ENCODE measurements at places on chromosomes 12 and 14.

DNA sequence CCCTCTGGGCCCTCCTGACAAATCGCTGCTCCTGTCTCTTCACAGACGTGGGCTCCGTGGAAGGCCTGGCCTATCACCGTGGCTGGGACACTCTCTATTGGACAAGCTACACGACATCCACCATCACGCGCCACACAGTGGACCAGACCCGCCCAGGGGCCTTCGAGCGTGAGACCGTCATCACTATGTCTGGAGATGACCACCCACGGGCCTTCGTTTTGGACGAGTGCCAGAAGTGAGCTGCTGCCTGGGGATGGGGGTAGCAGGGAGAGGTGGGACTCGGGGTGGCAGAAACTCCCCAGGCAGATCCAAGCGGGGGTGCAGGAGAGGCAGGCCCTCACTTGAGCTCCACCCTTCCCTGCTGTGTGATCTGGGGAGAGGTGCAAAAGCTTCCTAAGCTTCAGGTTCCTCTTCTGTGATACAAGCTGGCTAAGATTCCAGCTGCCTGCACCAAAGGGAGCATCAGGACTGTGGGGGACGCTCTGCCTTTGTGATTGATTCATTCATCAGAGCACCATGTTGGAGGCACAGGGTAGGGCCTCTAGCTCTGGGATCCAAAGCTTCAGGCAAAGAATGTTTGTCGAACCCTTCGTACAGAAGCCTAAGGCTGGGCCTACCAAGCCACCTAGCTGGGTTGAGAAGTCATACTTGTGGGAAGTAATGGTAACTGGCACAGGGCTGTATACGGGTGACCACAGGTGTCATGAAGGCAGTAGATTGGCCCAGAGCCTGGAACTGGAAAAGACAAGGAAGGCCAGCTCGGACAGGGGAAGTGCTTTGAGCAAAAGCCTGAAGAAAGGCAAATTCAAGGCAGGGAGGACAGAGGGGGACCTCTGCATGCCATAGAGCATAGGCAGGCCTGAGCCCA is 29.1 kb upstream of the NXPH4 start:
- DNase-seq = no peak

DNA sequence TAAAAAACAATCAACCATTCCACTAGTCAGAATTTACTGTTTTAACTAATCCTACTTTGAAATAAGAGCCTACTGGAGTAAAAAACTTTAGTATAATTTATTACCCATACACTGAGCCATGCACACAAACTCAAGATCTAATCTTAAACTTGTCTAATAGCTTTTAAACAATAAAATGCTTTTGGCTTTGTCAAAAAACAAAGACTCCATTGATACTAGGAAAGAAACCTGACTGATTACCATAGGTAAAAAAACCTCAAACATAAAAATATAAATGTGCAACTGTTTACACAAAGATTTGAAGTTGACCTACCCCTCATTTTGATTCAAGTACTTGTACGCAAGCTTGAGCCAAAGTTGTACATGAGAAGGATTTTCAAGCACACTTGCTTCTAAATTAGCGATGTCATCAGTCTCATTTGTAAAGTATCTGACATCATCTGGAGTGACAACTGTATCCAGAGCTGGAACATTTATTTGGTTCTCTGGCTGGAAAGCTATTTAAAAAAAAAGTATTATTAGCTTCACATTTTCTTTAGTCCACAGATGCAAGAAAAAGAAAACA is 36.1 kb downstream of the ZFC3H1 start:
- DNase-seq = no peak

DNA sequence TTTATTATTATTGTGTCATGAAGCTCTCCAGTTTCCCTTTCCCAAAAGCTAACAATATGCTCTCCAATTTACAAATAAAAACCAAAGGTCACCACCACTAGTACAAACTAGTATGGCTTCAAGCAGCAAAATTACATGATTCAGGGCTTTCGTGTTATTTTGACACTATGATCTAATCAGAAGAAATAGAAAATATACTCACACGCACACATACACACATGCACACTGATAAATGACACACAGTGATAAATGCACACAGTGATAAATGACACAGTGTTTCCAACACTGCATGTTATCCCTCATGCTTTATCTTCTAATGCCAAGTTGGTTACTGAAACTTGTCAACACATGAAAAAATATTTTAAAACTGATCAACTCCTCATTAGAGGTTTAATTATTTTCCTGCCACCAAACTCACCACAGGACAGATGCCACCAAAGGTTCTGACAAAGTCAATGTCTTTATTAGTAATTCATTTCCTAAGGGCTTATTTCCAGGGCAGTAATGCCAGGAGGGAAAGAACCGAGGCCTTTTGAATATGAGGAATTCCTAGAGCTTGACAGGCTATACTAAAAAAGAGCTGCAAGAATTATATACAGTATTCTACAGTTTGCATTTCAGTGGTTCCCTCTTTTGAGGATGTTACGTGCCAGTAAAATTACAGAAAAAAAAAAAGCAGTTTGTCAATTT is 82.4 kb downstream of the PPP2R5E start:
- no peak for DNase-seq

DNA sequence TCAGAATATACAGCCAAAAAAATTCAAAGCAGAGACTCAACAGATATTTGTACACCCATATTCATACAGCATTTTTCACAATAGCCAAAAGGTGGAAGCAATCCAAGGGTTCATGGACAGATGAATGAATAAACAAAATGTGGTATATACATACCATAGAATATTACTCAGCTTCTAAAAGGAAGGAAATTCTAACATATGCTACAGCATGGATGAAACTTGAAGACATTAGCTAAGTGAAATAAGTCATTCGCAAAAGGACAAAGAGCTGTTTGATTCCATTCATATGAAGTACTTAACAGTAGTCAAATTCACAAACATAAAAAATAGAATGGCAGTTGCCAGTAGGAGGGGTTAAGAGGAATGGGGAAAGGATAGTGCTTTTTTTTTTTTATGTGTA is 91.8 kb upstream of the ARID2 start:
- no peak for DNase-seq

- DNase-seq = no peak
Measured at GRCh38 chr14:56815745-56816144, 5.5 kb upstream of the OTX2 start.

Measured in activated T-helper 1 cell treated with anti-CD3 and anti-CD28 coated beads, Interleukin-2, amount 50 U/mL, for 16 hours (primary cell).